ENCODE measurements at places on chromosomes 1 and 21.

DNA sequence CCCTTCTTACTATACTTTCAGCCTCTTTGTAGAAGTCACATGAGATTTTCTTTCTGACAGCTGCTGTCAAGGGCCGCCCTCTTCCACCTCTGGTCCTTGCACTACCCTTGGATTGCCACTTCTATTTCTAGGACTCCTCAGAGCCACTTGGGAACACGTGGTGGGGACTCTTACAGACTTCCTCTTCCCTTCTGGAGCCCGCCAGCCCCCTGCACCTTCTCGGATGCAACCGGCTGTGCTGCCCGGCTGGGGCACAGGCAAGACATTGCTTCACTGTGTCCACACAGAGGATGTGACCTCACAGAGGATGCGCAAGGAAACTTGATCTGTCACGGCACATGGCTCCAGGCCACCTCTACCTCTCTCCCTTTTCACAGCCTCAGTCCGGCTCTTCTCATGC lies 2.4 kb upstream of the IKBKE start:
- DNase-seq = no peak

- DNase-seq = no peak
Observed at GRCh38 chr21:38985568-38986378, 180.0 kb downstream of the ETS2 start.

DNA sequence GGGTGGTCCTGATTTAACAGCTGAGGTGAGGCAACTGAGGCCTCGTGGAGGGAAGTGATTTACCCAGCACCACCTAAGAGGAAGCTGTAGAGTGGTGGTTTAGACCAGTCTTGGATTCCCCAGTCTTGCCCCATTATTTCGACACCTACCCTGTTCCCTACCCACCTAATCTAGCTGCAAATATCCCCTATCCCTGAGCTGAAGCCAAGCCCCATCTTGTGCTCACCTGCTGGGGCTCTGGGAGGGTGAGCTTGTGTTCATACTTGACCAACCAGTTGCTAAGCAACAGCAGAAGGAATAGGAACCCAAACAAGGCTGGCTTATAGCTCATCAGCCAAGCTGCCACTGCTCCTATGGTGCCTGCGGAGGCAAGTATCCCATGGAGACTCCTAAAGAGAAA lies 2.0 kb downstream of the TEX46 start:
- no peak for DNase-seq

DNA sequence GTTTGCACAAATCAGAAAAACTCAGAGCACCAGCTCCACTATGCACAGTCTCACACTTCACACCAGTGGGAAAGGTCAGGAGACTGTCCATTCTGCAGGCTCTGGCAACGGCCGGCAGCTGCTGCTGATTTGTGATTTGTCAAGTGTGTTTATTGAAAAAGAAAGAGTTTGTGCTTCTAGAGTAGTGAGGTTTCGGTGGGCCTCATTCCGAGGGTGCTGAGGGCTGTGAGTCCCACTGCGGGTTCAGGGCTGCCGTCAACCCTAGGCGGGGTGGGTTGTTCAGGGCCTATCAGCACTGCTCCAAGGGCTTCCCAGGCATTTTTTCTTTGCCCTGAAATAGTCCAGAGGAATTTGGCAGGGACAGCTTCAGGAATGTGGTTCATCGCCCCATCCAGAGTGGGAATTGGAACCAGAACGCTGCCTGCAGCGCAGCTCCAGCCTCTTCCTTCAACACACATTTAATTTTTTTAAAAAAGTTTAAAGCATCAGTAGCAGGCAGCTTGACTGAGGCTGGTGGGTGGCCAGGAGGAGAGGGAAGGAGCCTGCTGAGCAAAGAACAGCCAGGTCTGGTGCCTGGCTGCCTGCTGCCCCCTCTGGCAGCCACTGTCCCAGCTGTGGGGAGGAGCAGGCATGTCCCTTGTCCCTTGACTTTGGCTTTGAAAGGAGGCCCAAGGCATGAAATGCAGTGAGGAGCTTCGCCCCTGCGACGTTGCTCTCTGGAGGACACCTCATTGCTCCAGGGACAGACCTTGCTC lies 19.7 kb downstream of the STUM start:
- no peak for DNase-seq

GRCh38 chr1:220527908-220528678 lies at the start of gene MARK1:
MARK1 (plus strand) TSS chr1:220528136; CDS start chr1:220528823, 687 bp downstream.
- DNase-seq = no peak

Measured in activated T-helper 1 cell treated with anti-CD3 and anti-CD28 coated beads, Interleukin-2, amount 50 U/mL, for 16 hours (primary cell).